Activated CD8-positive, alpha-beta memory T cell treated with anti-CD3 and anti-CD28 coated beads, Interleukin-2, amount 50 U/mL, for 4 hours (primary cell): ENCODE measurements at places on chromosomes 3 and 15.

GRCh38 chr3:42122261-42123011 lies 31.3 kb downstream of the TRAK1 start:
- DNase-seq, result no peak

DNA sequence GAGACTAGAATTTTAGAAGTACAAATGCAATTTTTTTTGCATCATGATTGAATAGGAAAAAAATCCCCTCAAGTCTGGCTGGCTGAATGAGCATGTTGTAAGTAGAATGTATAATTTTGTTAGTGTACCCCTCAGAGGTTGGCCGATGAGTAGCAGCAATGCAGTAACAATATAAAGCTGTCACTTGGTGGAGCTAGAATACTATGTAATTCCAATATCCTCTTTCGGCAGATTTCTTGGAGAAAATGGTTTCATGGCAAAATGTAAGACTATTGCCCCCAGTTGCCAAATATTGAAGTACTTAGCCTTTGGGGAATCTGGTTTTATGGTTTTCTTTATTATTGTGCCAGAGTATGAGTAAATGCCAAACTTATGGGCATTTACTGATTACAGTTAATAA lies 39.8 kb upstream of the SGO1 start:
- no peak for DNase-seq

GRCh38 chr15:33099739-33100138 lies 94.8 kb downstream of the FMN1 start:
- DNase-seq, result no peak

DNA sequence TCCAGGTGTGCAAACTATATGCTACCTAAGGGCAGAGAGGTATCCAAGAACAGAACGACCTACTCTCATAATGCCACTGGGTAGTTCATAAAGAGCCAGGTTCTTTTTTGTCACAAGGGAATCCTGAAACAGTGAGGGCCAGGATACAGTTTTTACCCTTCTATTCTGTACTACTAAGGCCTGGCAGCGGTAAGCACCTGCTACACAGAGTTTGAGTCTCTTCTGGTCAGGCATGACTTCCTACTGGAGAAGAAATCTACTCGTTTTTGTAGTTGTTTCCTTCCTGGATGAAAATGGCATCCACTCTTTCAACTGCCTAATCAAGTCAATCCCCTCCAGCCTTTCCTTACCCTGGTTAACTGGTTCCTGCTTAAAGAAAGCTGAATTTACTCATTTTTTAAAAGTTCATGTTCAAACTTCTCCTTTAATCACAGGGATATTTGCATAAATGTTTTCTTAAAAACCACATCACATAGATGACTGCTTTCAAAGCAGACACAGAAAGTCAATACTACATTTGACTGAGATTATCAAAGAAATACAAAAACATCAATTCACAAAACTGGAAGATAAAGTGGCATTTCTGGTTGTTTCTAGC lies 40.0 kb downstream of the MAP4 start:
- no peak for DNase-seq

- no peak for DNase-seq
Observed at GRCh38 chr15:57379487-57379886, 3.2 kb downstream of the CGNL1 start.

DNA sequence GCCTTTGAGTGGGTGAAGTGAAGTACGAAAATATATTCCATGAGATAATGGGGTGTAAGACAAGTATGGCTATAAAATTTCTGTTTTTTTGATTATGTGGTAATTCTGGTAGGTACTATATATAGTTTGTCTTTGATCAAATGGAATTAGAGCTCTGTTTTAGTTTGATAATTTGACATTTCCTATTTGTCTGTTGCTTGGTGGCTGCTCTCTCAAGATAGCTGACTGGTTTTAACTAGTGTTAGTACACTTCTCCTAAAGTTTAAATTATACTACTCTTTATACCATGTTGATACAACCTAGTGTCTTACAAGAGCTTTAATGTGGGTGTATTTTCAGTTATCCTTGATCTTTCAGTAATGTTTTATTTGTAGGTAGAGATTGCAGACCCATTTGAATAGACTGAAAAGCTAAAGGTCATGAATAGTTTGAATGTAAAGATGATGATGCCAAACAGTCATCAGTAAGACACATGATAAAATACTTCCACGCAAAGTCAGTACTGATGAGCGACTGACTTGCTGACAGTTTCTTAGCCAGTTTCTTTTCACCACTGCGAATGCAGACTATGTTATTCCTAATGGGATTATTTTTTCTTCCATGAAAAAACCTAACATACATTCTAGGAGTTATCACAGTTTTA lies 15.2 kb downstream of the SACM1L start:
- no peak for DNase-seq

DNA sequence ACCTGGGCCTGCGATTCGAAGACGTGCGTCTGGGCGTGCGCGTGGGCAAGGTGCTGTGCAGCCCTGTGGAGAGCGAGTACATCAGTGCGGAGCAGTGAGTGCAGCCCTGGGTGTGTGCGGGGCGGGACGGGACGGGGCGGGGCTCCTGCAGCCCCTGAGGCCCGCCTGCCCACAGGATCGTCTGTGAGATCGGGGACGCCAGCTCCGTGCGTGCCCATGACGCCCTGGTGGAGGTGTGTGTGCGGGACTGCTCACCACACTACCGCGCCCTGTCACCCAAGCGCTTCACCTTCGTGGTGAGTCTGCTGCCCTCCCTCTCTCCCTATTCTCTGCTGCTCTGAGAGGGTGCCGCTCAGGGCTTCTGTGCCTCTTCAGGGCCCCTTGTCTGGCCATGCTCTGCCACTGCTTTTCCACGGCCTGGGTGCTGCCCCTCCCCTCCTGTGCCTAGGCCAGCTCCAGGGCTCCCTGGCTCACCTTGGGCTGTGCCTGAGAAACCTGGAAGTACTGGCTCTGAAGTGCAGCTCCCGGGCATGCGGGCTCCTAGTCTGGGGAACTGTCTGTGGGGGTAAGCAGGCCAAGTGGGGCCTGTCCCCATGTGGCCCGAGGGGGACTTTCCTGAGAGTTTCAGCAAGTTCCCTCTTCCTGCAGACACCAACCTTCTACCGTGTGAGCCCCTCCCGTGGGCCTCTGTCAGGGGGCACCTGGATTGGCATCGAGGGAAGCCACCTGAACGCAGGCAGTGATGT lies 31.8 kb downstream of the PLXNA1 start:
- no peak for DNase-seq

- DNase-seq, result no peak
Observed at GRCh38 chr3:12944849-12945248, 103.5 kb upstream of the RPL32 start.

GRCh38 chr3:16907243-16907642 lies 22.5 kb downstream of the PLCL2 start:
- DNase-seq, result no peak

GRCh38 chr3:170414202-170414663 lies 4.4 kb upstream of the CLDN11 start:
- peak; percentile 23 for DNase-seq

- peak; percentile 71 for DNase-seq
Observed at GRCh38 chr3:133490468-133491351, 82.8 kb upstream of the CDV3 start.

- no peak for DNase-seq
Observed at GRCh38 chr3:141853081-141853601, 23.3 kb upstream of the ATP1B3 start.

- DNase-seq, result no peak
Observed at GRCh38 chr3:25870452-25870851, 80.6 kb downstream of the OXSM start.

DNA sequence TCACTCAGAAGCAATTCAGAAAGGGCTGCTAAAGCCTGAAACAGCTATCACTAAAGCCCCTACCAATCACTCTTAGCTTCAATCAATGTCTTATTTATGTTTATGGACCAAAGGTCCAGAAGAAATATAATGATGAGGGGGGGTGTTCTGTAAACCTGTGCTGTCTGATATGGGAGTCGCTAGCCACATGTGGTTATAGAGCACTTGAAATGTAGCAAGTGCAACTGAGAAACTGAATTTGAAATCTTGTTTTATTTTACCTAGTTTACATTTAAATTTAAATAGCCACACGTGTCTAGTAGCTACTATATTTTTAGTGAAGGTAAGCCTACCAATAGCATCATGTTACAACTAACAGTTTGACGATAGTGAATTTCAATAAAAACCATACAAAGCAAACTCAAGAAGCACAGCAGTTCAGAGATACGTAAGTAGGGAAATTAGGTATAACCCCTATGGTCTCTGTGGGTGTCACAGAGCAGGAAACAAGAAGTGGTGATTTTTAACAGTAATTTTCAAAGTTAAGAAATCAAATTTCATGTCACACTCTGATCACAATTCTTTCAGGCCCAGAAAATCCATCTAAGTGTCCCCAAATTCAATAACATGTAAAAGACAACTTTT lies 3.6 kb downstream of the POU1F1 start:
- no peak for DNase-seq

DNA sequence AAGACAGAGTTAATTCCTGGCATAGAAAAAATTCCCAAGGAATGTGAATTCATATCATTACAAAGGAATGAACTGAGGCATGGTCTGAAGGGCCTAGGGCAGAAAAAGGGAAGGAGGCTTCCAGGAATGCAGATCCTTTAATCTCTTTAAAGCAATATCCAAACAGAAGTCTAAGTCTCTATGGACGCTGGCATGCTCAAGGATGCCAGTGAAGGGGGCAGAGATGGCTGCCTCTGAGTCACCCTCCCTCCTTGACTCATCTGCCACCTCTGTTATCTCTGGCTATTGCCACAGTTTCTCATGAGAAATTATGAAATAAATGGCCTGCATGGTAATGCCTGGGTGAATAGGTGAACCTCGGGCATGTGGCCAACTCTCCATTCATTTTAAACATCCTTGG lies 96.3 kb upstream of the BCL6 start:
- no peak for DNase-seq

DNA sequence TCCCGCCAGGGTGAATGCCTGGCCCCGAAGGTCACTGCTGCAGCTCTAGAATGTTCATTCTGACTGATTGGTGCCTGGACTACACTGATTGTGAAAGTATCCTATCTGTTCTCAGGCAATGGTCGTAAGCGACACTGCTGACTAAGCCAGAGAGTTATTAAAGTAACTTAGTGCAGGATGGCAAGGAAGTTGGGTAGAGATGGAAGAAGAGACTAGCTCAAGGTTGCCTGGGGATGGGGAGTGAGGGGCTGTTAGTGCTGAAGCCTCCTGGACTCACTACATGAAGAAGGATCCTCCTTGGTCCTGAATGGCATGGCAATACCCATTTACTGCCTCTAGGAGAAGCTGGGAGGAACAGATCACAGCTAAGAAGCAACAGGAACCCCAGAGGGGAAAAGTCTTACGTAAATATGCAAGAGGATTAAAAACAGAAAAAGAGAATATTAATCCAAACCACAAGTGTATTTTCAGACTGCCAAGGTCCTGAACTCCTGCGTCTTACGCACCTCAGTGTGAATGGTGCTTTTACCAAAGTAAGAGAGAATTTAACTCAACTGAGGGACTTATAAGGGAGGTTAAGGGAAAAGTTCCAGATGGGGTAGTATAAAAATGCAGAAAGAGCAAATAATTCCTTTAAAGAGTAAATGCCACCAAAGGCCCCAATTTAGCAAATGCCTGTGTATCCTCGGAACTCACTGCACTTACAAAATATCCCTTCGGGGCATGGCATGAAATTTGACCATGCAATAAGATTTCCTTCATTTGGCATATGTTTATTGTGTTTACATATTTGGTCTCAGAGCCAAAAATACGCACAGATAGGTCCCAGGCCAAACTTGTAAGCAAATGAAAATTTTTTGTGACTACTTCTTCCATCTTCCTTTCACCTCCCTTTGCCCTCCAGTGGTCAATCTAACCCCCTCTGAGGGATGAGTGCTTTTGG lies 64.0 kb upstream of the DGKG start:
- DNase-seq, result no peak
